ENCODE measurements at places on chromosomes 7 and 10. TPM values are rescaled to one million over a fixed set of nuclear protein-coding genes. Genes with fewer than 3 reads are reported as not detected.
A peak's percentile ranks its signal among the peaks of the same experiment; 100 is the strongest.

Gene SPDYE16
- total RNA-seq, result not detected

DNA sequence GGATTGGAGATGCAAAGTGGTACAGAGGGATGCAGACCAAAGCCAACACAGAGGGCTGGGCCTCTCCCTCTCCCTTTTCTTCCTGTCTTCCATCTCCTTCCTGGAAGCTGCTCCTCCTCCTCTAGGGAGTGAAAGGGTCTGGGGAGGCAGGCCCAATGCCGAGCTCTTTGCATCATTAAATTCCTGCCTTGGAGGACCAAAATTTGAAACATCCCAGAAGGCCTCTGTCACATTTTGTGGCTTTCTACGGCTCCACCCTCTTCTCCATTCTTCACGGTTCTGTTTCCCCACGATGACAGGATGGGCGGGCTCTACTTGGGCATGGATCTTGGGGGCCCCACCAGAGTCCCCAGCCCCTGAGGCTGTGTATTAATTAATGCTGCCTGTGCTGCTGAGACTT is 76.4 kb downstream of the NEURL1 start:
- no peak for DNase-seq

DNA sequence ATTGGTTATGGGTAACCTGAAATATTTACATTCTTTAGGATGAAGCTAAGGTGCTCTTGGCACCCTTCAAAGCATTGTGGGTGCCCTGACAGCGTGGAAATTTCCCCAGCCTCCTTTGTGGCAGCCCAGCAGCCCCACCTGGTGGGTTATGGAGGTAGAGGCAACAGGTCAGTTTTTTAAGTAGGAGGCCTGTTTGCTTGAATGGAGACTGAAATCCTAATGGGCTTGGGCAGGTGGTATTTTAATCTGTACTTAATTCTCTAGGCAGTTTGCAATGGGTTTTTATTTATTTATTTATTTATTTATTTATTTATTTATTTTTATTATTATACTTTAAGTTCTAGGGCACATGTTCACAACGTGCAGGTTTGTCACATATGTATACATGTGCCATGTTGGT is 139.4 kb downstream of the EPC1 start:
- DNase-seq, result peak; percentile 10

GRCh38 chr7:106285855-106286492 is 1.2 kb upstream of the NAMPT start:
- no peak for DNase-seq

Measured in pulmonary artery endothelial cell (primary cell).